T-helper 2 cell treated with Interferon-gamma antibody and Interleukin-4, amounts not matched to agents 5 μg/mL and 100 μg/mL, for 36 hours (primary cell): ENCODE measurements at places on chromosomes 2 and 18.

- no peak overlapping the region for H3K4me3 ChIP-seq
- peaks cover 37% of the 10 kb centered on the region for H3K4me1 ChIP-seq
- no peaks in the 10 kb centered on the region for H3K27me3 ChIP-seq
- DNase-seq: no peak
- H3K36me3 ChIP-seq: peaks cover 10% of the 10 kb centered on the region
These were observed 136.2 kb downstream of the THADA start for GRCh38 chr2:43459446-43460173.

DNA sequence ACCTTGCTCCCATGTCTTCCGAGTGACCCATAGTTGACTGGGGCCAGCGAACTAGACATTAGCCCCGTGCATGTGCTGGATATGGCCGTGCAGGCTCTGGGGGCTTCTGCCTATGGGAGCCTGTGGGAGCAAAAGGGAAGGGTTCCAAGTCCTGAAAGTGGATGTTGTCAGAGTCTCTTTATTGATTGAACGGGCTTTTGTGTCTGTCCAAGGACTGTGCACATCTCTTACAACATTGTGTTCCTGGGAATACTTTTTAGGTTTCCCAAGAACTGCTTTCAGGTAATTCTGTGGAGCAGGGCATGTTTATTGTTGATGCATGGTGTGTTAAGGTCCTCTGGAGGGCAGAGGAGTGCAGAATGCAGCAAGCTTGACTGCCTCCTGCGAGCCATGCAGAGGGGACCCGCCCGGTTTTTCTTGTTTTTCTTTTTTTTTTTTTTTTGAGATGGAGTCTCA, 5.0 kb downstream of the RNF144A start:
- H3K36me3 ChIP-seq: peaks cover 63% of the 10 kb centered on the region
- no peak for DNase-seq
- H3K4me3 ChIP-seq: no peak overlapping the region
- no peaks in the 10 kb centered on the region for H3K27me3 ChIP-seq
- peaks cover 35% of the 10 kb centered on the region for H3K4me1 ChIP-seq

DNA sequence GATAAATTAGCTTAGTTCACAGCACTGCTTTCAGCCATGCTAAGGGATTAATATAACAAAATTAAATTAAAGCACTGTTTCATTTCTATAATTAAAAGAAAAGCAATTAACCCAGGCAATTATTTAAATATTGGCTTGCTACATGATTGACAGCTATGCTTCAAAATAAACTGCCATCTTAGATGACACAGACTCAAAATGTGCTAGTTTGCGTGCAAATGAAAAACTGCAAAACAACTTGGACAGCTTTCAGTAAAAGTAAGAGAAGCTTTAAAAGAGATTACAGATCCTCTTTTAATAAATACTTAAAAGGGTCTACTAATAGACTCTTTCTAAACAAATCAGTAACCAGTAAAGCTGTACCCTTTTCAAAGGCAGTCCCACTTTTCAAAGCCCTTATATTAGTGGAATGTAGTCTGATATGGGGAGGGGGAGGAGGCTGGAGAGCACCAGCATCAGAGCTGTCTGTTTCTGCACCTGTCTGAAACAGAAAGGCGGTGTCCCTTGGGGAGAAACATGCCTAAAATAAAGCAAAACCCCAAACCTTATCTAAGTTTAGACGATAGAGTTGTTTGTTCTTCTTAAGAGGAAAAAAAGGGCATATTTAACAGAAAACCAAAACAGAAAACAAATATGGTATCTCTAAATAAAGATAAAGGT, 20.8 kb downstream of the EIF2AK3 start:
- no peak overlapping the region for H3K27ac ChIP-seq
- no peak overlapping the region for H3K4me3 ChIP-seq
- H3K27me3 ChIP-seq: no peaks in the 10 kb centered on the region
- H3K36me3 ChIP-seq: peaks cover 4% of the 10 kb centered on the region

GRCh38 chr2:207243601-207244000, 77.9 kb upstream of the KLF7 start:
- no peaks in the 10 kb centered on the region for H3K27me3 ChIP-seq
- peak overlapping the region; percentile 52 for H3K27ac ChIP-seq
- H3K4me1 ChIP-seq: peaks cover 18% of the 10 kb centered on the region
- peak overlapping the region; percentile 5 for H3K4me3 ChIP-seq
- no peak for DNase-seq

- no peaks in the 10 kb centered on the region for H3K27me3 ChIP-seq
- no peaks in the 10 kb centered on the region for H3K36me3 ChIP-seq
- no peak for DNase-seq
- no peak overlapping the region for H3K4me3 ChIP-seq
These were observed 219.2 kb downstream of the ZNF516 start for GRCh38 chr18:76275727-76276313.

GRCh38 chr2:8800821-8801220, 36.6 kb downstream of the KIDINS220 start:
- H3K27me3 ChIP-seq: no peaks in the 10 kb centered on the region
- H3K27ac ChIP-seq: no peak overlapping the region
- H3K4me3 ChIP-seq: no peak overlapping the region
- no peak for DNase-seq

- H3K36me3 ChIP-seq: no peaks in the 10 kb centered on the region
- H3K4me1 ChIP-seq: no peaks in the 10 kb centered on the region
- H3K27ac ChIP-seq: no peak overlapping the region
- DNase-seq: no peak
- no peak overlapping the region for H3K4me3 ChIP-seq
- H3K27me3 ChIP-seq: no peaks in the 10 kb centered on the region
These were observed 217.1 kb upstream of the CYRIA start for GRCh38 chr2:16882706-16883105.

GRCh38 chr18:75621818-75622217, 194.3 kb upstream of the SMIM21 start:
- no peaks in the 10 kb centered on the region for H3K36me3 ChIP-seq
- no peak overlapping the region for H3K4me3 ChIP-seq
- H3K4me1 ChIP-seq: no peaks in the 10 kb centered on the region
- no peak for DNase-seq
- no peak overlapping the region for H3K27ac ChIP-seq

GRCh38 chr2:151918308-151918707, 90.1 kb upstream of the ARL5A start:
- no peak overlapping the region for H3K4me3 ChIP-seq
- no peak overlapping the region for H3K27ac ChIP-seq
- no peaks in the 10 kb centered on the region for H3K36me3 ChIP-seq
- peaks cover 4% of the 10 kb centered on the region for H3K27me3 ChIP-seq
- DNase-seq: no peak

DNA sequence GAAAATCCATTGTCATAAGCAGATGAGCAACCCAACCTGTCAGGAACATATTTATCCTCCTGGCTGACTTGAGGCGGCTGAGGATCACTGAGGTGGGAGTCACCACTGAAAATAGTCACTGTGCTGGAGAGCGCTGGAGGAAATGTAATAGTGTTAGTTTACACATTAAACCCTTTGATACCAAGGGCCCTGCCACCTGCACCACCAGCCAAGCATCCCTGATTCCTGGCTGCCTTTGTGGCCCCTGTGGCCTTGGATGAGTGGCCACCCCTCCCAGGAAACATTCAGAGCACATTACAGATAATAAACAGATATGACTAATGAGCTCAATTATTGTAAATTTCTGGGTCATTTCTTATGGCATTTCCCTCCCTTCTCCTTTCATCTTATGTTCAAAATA, 105.9 kb downstream of the LYPD1 start:
- no peak overlapping the region for H3K4me3 ChIP-seq
- DNase-seq: no peak
- no peaks in the 10 kb centered on the region for H3K36me3 ChIP-seq
- H3K27me3 ChIP-seq: no peaks in the 10 kb centered on the region
- no peaks in the 10 kb centered on the region for H3K4me1 ChIP-seq

GRCh38 chr18:35716169-35716831, 134.8 kb downstream of the GALNT1 start:
- no peaks in the 10 kb centered on the region for H3K4me1 ChIP-seq
- no peak overlapping the region for H3K27ac ChIP-seq
- no peak for DNase-seq
- H3K36me3 ChIP-seq: peaks cover 11% of the 10 kb centered on the region
- no peaks in the 10 kb centered on the region for H3K27me3 ChIP-seq
- no peak overlapping the region for H3K4me3 ChIP-seq

DNA sequence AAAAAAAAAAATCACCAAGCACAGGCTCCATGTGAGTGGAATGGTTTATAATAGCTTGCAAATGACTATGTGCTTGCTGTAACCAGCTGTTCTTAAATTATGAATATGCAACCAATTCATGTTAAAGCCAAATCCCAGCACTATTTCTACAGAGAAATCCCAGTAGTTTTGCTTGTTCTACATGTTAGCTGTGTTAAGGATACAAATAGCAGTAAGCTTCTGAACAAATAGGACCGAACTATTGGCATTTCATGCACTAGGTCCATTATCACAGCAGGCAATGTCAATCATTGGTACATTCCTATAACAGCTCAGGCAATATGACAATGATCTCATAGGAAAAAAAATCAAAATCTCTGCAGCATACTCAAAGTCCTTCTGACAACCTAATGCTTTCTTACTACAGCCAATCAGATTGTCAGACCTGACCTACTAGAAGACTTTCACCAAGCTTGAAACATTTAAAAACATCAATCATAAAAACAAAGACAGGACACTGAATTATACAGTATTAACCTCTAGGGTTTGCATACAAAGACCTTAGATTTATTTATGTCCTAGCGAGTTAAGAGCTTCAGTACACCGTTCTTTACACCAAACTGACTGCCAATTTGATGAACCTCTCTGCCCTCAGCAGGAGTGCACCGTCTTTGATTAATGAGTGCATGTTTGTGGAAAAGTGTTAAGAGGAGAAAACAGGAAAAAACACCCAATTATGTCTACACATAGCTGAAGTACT, 6.4 kb downstream of the BAZ2B start:
- H3K4me1 ChIP-seq: peaks cover 5% of the 10 kb centered on the region
- DNase-seq: no peak
- no peak overlapping the region for H3K4me3 ChIP-seq
- H3K36me3 ChIP-seq: no peaks in the 10 kb centered on the region
- H3K27ac ChIP-seq: no peak overlapping the region

DNA sequence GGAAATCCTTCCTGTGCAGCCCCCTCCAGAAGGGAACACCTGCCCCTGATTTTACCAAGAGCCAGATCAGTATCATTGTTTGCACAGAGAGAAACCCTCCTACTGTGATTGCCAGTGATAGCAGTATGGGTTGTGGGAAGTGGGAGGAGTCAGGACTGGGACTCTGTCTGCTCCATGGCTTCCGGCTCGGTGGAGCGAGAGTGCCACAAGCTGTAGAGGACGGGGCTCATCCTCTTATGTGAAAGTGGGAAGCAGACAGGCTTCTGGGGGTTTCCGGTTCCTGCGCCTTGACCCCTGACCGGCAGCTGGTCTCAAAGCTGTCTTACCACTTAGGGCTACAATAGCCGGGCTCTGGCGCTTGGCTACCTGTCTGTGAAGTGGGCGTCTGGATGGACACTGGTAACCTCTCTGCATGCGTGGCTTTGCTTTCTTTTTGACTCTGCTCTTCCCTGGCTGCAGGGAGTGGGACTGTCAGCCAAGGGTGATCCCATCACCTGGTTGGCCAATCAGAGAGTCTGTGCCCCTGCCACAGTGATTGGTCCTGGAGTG, 79.7 kb downstream of the BCL2L11 start:
- H3K27ac ChIP-seq: no peak overlapping the region
- DNase-seq: no peak
- no peak overlapping the region for H3K4me3 ChIP-seq
- H3K36me3 ChIP-seq: peaks cover 3% of the 10 kb centered on the region
- H3K27me3 ChIP-seq: peaks cover 12% of the 10 kb centered on the region
- H3K4me1 ChIP-seq: peaks cover 4% of the 10 kb centered on the region

DNA sequence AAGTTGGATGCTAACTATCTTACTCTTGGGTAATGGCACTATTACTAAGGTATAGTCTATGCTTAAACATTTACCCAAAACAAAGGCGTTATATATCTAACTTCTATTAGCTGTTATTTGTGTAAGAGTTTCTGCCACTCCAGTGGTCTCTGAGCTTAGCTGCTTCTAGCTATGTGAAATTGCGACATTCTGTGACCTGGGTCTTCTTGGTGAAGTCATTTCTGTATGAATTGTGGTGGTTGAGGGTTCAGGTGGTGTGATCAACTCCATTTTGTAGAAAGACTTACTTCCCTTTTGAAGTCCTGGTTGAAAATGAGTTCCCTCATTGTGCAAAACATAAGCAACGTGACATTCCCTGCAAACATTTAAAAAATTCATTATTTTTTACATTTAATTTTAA, 221.6 kb downstream of the PIK3C3 start:
- peaks cover 2% of the 10 kb centered on the region for H3K27me3 ChIP-seq
- no peak overlapping the region for H3K27ac ChIP-seq
- no peaks in the 10 kb centered on the region for H3K4me1 ChIP-seq
- H3K4me3 ChIP-seq: no peak overlapping the region
- H3K36me3 ChIP-seq: no peaks in the 10 kb centered on the region

DNA sequence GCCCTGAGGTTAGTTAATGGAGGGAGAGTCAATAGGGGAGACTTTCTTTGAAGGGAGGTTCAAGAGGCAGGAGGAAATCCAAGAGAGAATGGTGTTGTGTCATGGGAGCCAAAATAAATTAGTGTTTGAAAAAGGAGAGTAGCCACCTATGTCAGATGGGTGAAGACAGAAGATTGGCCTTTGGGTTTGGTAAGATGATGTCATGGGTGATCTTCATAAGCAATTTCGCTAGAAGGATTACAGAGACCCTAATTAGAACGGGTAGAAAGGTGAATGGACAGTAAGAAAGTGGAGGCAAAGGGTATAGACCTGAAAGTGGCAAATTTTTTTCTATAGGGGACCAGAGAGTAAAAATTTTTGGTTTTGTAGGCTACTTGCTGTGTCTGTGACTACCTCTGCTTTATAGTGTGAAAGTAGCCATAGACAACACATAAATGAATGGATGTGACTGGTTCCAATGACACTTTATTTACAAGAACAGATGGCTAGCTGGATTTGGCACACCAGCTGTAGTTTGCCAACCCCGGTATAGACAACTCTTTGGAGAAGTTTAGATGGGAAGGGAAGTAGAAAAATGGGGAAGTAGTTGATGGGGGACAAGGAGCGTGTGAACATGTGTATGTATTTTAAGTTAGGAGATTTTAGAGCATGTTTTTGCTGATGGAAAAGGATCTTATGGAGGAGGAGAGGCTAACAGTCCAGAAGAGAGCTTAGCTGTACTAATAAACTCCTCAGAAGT, 9.3 kb downstream of the STAMBP start:
- no peak overlapping the region for H3K4me3 ChIP-seq
- DNase-seq: no peak
- H3K27ac ChIP-seq: no peak overlapping the region
- peaks cover 18% of the 10 kb centered on the region for H3K36me3 ChIP-seq
- H3K4me1 ChIP-seq: peaks cover 4% of the 10 kb centered on the region

DNA sequence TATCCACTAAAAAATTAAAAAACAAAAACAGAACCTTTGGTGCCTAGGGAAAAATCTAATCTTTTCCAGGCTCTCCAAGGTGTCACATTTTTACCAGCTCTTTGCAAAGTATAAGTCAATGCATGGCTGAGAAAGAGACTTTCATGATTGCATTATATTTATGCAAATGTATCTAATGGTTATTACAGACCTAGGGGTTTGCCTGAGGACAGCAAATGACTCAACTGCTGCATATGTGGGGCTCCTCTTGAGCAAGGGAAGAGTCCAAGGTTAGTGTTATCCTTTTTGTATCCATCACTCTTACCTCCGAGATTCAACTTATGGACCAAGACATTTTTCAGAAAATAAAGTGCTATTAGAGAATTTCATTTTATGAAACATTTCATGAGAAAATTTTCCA, 33.9 kb upstream of the RMP24 start:
- peaks cover 4% of the 10 kb centered on the region for H3K4me1 ChIP-seq

GRCh38 chr2:190910341-190911136, 29.9 kb downstream of the GLS start:
- no peak for DNase-seq
- no peak overlapping the region for H3K27ac ChIP-seq
- H3K27me3 ChIP-seq: no peaks in the 10 kb centered on the region
- H3K4me3 ChIP-seq: no peak overlapping the region

- H3K4me3 ChIP-seq: no peak overlapping the region
- no peak for DNase-seq
- H3K36me3 ChIP-seq: no peaks in the 10 kb centered on the region
- peaks cover 9% of the 10 kb centered on the region for H3K4me1 ChIP-seq
These were observed 4.7 kb upstream of the ITSN2 start for GRCh38 chr2:24365051-24365450.
